Right ventricle myocardium superior (tissue), 1 donor: ENCODE measurements at places on chromosomes 3 and 15. TPM values are rescaled to one million over a fixed set of nuclear protein-coding genes. Genes with fewer than 3 reads are reported as not detected.

The CSPG4 gene
- total RNA-seq: 5.2 TPM

The CHST13 gene
- total RNA-seq: 0.11 TPM

The MORC1 gene
- total RNA-seq: not detected

The WDR93 gene
- total RNA-seq: 0.11 TPM

The TRIM42 gene
- not detected for total RNA-seq

The ITGB5 gene
- 112 TPM for total RNA-seq

The PLCB2 gene
- 7.7 TPM for total RNA-seq

The ZNF710 gene
- total RNA-seq: 4.9 TPM

The GOLGA8Q gene
- total RNA-seq: 1.4 TPM

The PLSCR5 gene
- total RNA-seq: not detected

The MED12L gene
- 0.67 TPM for total RNA-seq

The C3orf80 gene
- total RNA-seq: not detected

The NRROS gene
- total RNA-seq: 2.4 TPM

The PODXL2 gene
- 0.94 TPM for total RNA-seq

The PRSS50 gene
- 0.16 TPM for total RNA-seq

The AP3B2 gene
- total RNA-seq: 1.7 TPM

The ISL2 gene
- total RNA-seq: not detected

The CYP8B1 gene
- not detected for total RNA-seq

The GOLGA6L9 gene
- total RNA-seq: 1.0 TPM

The NUDT16 gene
- 25.0 TPM for total RNA-seq

The SPTSSB gene
- not detected for total RNA-seq

The UNC13C gene
- total RNA-seq: 0.03 TPM

The CA12 gene
- total RNA-seq: 0.27 TPM

The C3orf85 gene
- not detected for total RNA-seq

The FILIP1L gene
- 39.3 TPM for total RNA-seq
